ENCODE measurements at places on chromosomes 1 and 21.

- peak; percentile 18 for DNase-seq
Observed at GRCh38 chr1:39977202-39977601, 22.3 kb downstream of the MFSD2A start.

- DNase-seq = no peak
Observed at GRCh38 chr1:27152004-27152828, 2.7 kb downstream of the SLC9A1 start.

DNA sequence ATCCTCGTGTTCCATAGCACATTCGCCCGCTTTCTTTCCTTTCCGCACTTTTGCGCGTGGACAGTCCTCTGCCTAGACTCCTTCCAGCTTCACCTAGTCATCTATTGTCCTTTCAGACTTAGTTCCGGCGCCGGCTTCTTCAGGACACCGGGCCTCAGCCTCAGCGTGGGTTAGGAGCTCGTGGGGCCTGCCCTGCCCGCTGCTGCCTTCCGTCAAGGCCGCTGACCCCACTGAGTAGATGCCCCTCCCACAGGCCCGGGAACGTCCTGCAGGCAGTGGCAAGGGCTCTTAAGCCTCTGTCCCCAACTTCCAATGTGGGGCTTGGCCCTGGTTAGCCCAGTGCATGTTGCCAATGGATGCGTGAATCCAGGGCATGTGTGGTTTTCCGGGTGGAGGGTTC is 11.4 kb downstream of the DMRTB1 start:
- no peak for DNase-seq

DNA sequence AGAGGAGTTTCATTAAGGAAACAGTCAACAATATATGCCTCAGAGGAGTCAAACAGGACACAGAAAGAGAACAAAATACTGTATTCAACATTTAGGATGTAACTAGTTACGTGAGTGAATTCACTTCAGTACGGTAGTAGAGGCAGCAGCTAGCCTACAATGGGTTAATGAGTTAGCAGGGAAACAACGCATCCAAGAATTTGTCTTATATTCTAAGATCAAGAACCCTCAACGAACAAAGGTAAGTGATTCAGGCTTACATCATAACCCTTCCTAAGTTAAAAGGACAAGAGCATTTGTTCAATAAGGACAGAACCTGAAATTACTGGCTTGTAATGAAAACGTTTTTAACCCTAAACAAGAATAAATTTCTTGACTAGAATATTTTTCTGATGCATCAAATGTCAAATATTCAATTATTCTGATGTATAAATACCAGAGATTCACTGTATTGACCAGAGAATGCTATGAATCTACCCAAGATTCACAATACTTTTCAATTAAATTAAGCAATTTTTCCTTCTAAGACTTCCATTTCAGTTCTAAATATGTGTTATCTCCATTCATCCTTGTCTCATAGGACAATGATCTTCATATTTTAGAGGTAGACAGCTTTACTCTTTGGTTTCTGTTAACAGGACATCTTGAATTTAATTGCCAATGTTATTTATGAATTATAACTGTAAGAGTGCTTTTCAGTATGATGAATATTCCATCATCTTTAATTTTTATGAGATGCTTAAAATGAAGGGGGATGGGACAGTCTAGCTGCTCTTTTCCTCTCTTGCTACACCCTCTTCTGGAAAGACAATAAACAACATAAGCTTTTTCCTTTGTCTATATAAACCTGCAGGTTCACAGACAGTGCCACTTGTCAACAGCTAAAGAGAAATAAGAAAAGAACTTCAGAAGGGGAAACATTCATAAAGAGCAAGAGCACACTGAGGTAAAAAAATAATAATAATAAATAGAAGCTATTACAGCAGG is 209.5 kb downstream of the SMYD3 start:
- no peak for DNase-seq

DNA sequence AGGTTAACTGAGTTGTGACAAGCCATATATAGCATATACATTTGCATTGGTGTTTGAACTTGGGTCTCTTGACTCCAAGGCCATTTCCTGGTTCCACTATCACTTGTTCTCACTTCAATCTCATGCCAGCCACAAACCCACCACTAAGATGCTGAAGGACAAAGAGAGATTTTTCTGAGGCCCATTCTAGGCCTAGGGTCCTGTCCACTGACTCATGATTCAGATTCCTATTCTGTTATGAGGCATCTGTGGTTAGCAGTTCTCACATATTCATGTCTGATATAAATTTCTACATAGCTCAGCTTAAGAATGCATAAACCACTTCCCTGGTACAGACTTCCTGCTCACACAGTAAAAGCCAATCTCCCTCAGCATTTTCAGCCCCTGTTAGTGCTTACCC is 326.1 kb upstream of the BEND5 start:
- no peak for DNase-seq

- no peak for DNase-seq
Observed at GRCh38 chr1:233114159-233114558, 163.7 kb downstream of the NTPCR start.

DNA sequence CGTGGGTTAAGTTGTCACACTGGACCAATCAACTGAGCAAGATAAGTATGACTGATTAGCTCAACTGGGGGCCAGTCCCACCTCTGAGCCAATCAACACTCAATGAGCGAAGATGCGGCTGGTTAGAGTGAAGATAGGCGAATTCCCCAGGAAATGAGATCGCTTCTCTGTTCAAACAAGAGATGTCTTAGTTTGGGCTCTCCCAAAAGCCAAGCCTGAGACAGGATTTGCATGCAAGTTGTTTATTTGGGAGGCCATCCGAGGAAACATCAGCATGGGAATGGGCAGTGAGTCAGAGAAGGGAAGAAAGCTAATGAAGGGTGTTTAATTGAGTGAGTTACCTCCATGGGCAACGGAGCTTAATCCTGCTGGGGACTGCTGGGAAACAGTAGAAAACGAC is 4.9 kb upstream of the GJB5 start:
- DNase-seq = no peak

DNA sequence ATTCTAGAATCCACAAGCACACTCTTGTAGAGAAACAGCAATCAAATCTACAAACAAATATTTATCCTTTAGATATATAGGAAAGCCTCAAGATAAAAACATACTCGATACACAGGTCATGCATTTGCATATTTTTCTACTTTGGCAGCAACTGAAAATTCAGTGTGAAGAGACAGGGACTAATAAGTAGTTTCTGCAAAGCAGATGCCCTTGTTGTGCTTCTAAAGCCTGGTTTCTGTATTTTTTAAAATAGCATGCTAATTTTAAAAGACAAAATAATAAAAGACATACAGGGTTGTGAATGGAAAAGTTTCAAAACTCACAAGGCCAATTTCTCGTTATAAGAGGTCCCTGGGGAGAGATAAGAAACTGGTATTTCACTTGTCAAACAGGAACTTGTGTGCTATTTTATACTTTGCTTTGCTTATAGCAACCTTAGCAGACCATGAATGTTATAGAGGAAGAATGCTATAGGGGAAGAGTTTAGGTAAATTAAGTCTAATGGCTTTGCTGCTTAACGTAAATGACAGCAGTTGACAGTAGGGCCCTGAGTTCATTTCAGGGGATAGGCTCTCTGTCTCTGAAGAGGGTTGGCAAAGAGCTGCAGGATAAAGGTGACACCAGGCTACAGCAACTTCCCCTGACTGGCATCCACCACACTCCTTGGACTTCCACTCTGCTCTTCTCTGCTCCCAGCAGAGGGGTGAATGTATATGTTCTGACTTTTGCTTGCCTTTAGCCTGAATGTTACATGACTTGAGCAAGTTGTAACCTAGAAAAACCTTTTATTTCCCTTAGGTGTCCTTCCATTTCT is 9.4 kb upstream of the RGS13 start:
- DNase-seq = no peak

DNA sequence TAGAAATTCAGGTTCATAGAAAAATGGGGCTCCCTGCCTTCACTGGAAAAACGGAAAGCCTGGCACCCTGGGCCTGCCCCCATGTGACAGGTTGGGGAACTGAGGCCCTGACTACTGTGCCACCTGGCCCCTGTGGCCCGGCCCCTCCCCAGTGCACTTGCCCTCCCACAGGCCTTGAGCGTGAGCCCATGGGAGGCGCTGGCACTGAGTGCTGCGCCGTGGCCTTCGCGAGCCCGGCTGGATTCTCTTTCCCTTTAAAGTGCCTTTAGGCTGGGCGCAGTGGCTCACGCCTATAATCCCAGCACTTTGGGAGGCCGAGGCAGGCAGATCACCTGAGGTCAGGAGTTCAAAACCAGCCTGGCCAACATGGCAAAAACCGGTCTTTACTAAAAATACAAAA is 45.7 kb downstream of the SLC37A1 start:
- DNase-seq = no peak

- peak; percentile 21 for DNase-seq
Observed at GRCh38 chr1:235326719-235327558, 1.0 kb downstream of the ARID4B start.

GRCh38 chr1:195804547-195804946 is 803.7 kb downstream of the KCNT2 start:
- no peak for DNase-seq

GRCh38 chr21:33070998-33071769 is 1.2 kb downstream of the OLIG1 start:
- no peak for DNase-seq

GRCh38 chr1:30860320-30860652 is 48.3 kb downstream of the SDC3 start:
- DNase-seq = no peak

GRCh38 chr1:232059726-232060374 is 433.3 kb downstream of the DISC1 start:
- DNase-seq = no peak

GRCh38 chr1:94871031-94871430 is 50.9 kb downstream of the SLC44A3 start:
- DNase-seq = no peak

- peak; percentile 72 for DNase-seq
Observed at GRCh38 chr1:18110968-18111367, 3.4 kb downstream of the IGSF21 start.

DNA sequence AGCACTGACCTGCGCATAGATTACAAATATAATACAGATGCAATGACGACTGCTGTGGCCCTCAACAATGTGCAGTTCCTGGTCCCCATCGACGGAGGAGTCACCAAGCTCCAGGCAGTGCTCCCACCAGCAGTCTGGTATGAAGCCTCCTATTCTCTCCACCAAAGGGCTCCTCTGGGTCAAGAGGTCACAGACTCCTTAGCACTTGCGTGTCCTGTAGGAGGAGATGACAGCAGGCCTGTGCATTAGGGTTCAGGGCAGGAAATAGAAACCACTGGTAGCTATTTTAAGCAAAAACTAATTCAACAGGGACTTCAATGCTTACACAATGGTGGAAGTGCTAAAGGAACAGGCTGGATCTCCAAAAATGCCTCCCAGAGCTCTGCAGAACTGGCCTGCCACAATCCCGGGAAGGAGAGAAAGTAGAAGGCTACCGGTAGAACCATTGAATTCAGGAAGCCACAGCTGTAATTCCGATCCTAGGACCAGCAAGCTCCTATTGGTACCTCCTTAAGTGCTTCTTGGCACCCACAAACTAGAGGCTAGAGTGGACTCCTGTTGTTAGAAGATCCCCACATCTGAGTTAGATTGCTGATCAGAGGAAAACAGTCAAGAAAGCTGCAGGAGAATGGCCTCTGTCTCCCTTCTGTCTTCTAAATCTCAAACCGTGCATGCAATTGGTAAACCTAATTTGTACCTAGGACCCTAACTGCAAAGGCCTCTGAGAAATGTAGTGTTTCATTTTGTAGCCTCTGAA is 12.7 kb upstream of the DYNLT5 start:
- DNase-seq = no peak

GRCh38 chr1:51247022-51247421 is 10.9 kb downstream of the RNF11 start:
- no peak for DNase-seq

DNA sequence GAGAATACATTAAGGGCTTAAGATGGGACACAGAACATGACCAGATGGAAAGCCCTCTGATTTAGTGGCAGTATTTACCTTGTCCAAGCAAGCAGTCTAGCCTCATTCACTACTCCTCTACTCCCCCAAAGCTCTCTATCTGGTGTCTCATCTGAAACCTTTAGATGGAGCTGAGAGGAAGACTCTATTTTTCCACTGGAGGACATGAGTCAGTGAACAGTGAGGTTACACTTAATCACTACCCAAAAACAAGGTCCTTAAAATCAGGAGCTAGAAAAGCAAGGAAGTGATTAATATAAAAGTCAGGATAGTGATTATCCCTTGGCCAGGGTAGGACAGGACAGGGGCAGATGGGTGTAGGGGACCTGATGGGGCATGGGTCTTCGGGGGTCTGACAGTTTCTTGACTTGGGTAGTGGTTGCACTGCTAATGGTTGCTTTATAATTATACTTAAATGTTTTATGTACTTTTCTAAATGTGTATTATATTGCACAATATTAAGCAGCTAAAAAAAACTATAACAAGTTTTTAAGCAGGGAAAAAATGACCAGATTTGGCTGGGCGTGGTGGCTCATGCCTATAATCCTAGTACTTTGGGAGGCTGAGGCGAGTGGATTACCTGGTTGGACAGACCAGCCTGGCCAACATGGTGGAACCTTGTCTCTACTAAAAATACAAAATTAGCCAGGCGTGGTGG is 3.0 kb downstream of the PTPN22 start:
- no peak for DNase-seq

GRCh38 chr21:35268261-35268660 is 219.2 kb upstream of the RUNX1 start:
- DNase-seq = no peak

DNA sequence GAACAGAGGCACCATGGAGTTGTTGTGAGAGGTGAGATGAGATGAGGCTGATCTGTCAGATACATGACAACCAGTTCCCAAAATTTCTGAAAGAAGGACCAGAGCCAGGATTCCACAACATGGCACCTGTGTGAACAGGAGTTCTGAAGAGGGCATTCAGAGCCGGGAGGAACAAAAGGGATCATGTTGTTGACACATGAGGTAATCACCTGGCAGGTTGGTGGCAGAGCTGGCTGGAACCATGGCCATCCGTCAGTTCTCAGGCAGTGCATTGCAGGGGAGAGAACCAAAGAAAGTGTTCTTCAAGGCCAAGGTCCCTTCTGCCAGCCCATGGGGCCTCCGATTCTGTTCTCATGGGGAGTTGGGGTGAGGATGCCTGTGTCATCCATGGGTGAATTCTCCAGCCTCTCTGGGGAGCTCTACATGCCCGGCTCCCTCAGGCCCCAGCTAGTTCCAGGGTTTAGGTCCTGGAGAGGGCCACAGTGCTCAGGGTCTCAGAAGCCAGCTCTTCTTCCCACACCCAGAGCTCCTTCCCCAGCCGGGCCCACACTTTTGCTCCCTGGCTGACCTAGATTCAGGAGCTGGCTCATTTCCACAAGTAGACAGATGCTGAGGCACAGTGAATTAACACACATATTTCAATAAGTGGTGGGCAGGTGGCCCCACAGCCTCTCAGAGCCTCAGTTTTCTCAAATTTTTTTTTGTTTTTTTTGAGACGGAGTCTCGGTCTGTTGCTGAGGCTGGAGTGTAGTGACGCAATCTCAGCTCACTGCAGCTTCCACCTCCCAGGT is 49.1 kb upstream of the CTPS1 start:
- no peak for DNase-seq

- DNase-seq = peak; percentile 42
Observed at GRCh38 chr1:200971955-200972711, 51.4 kb downstream of the KIF21B start.

DNA sequence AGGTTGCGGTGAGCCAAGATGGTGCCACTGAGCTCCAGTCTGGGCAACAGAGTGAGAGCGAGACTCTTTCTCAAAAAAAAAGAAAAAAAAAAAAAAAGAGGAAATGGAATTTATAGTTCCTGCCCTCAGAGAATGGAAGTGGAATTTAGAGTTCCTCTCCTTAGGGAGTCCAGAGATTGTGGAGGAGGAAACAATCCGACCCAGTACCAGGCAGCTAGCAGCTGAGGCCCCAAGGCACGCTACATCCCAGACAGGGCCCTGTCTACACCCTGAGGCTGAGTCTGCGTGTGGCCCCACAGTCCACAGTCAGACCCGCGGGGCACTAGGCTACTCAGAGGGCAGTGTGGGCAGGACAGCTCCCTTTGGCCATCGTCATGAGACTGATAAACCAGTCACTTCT is 1.9 kb upstream of the MFN2 start:
- DNase-seq = no peak

Data from HAP-1 (cell line).